ENCODE measurements at places on chromosomes 12 and 14. TPM values are rescaled to one million over a fixed set of nuclear protein-coding genes. Genes with fewer than 3 reads are reported as not detected.

- peak; percentile 60 for DNase-seq
These were observed at the start of gene ERBB3 for GRCh38 chr12:56079723-56080555. Gene ERBB3 (plus strand): TSS chr12:56080165. CDS start chr12:56080301, 136 bp downstream.

The KLRB1 gene
- total RNA-seq: not detected

GRCh38 chr12:79925492-79925891 is 9.4 kb downstream of the PPP1R12A start:
- DNase-seq: no peak

DNA sequence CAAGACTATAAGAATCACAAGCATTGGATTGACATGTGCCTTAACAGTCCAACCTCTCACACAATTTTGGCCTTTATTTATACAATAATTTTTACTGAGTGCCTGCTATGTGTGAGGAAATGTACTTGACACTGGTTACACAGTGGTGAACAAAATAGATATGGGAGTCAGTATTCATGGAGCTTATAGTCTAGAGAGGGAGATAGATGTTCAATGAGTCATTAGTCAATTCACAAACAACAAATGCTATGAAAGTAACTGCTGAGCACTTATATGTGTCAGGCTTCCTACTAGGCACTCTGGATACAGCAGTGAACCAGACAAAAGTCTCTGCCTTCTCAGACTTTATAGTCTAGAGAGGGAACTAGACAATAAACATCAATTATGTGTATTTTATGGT is 3.7 kb downstream of the CFAP54 start:
- DNase-seq: no peak

GRCh38 chr12:48758737-48759136 is 30.2 kb downstream of the ADCY6 start:
- DNase-seq: no peak

DNA sequence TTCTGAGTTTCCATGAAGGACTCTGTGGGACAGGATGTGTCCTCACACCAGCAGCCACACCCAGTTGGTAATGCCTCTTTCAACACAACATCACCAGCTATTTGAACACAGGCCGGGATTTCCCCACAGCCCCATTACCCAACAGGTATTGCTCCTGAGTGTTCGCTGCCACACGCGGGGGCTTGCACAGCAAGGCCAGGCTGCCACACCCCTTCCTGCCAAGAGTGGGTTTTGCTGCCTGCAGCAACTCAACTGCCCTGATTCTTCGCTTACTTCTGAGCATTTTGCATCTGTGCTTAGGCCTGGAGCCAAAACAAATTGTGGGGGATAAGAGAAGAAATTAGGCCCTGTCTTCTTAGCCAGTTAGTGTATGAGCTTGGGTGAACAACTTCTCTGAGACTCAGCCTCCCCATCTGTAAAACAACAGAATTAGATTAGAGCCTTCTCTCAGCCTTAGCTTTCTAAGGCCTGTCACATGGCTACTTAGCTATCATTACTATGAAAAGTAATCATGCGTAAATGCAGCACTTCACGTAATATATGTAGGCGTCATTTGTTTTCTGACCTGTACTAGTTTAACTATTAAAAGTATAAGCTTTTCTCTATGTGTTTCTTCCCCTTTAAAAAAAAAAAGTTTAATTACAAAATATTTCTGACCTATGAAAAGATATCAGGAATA is 20.0 kb downstream of the CKAP4 start:
- peak; percentile 47 for DNase-seq

The HCAR2 gene
- not detected for total RNA-seq

GRCh38 chr14:74308695-74309094 is 6.0 kb upstream of the ABCD4 start:
- no peak for DNase-seq

DNA sequence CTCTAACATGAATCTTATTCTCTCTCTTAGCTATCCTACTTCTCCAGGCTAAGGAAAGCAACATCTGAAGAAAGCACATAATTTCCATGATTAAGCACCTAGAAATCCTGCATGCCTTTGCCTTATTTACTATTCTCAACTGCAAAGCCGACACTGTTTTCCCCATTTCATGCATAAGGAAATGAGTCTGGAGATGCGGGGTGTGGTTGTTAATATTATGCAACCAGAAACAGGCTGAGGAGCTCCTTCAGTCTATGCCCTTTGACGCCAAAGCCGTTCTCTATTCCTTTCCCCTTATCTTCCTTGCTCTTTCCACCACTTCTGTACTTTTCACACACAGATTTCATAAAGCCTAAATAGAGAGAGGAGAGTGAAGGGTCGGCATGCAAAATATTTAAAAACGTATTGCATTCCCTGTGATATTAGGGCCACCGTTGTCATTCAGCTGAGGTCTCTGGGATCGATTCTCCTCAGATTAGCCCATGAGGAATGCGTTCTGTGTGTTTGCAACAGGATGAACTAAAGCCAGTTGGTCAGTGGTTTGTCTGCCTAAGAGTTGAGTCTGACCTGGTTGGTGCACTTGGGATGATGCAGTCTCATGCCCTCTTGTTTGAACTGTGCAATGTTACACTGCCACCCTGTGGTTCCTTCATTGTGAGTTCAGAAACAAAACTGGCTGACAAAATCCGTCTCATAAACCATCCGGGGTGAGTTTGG is 53.1 kb upstream of the PLEKHG7 start:
- DNase-seq: peak; percentile 74

The PTPN21 gene
- total RNA-seq: 0.04 TPM

- DNase-seq: no peak
These were observed 305.6 kb downstream of the RAD51B start for GRCh38 chr14:68124979-68125731.

- no peak for DNase-seq
These were observed 57.0 kb downstream of the PLEKHG7 start for GRCh38 chr12:92759634-92760268.

The IFNG-AS1 gene
- not detected for total RNA-seq

DNA sequence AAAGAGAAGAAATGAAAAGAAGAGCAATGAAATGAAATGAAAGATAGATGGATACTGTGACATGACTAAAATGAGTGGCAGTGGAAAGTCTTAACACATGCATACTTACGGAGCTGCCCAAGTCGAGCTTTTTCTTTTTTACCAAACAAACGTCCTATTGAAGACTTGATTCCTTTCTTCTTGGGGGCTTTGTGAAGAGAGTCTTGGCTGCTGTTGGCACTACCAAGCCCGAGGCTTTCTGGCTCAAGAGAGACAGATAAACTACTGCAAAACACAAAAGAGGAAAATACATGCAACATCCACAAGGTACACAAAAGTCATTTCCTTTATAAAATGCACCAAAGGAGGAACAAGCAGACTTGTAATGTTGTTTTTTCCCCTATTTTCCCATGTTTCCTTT is 261.2 kb downstream of the ACSS3 start:
- DNase-seq: no peak

GRCh38 chr14:101557811-101558738 is 3.2 kb upstream of the DIO3 start:
- no peak for DNase-seq

GRCh38 chr14:31955936-31956579 is 121.0 kb upstream of the ARHGAP5 start:
- DNase-seq: no peak

- no peak for DNase-seq
These were observed 659.0 kb upstream of the NOVA1 start for GRCh38 chr14:27256805-27257204.

GRCh38 chr12:65879878-65880277 is 55.6 kb downstream of the HMGA2 start:
- DNase-seq: no peak

DNA sequence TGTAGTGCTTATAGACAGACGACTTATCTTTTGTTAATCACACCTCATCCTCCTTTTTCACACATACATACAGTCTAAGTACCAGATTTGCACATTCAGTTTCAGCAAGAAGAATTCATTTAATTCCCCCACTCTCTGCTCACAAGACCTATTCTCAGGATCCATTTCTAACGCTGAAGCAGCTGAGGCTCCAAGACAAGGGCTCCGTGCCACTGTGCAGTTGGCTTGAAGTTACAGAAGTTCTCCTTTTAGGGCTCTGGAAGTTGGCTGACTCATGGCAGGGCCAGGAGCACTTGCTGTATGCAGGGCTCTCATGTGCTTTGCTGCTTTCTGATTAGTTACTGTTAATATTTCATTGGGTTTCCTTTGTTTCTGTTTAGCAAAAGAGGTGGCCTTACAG is 1566.9 kb upstream of the TMEM132C start:
- DNase-seq: no peak

The CLEC6A gene
- not detected for total RNA-seq

DNA sequence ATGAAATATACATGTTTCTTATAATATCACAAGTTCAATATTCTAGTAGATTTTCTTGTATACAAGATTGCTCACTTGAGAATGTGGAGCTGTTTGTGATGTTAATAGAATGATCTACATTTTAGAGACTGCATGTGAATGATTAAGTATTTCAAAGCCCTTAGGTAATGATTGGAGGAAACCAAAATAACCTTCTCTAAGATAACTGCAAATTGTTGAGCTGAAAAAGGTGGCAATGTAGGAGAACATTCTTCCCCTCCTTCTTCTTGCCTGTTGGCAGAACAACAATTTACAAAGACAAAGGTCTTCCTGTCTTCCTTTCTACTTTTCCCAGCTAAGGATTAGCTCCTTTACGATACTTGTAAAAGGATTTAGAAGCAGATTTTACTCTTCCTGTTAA is 2.0 kb upstream of the CLEC6A start:
- DNase-seq: no peak

The SNAPC1 gene
- 32.7 TPM for total RNA-seq

The RNASE3 gene
- total RNA-seq: not detected

- no peak for DNase-seq
These were observed 49.9 kb upstream of the ZDHHC17 start for GRCh38 chr12:76713986-76714385.

DNA sequence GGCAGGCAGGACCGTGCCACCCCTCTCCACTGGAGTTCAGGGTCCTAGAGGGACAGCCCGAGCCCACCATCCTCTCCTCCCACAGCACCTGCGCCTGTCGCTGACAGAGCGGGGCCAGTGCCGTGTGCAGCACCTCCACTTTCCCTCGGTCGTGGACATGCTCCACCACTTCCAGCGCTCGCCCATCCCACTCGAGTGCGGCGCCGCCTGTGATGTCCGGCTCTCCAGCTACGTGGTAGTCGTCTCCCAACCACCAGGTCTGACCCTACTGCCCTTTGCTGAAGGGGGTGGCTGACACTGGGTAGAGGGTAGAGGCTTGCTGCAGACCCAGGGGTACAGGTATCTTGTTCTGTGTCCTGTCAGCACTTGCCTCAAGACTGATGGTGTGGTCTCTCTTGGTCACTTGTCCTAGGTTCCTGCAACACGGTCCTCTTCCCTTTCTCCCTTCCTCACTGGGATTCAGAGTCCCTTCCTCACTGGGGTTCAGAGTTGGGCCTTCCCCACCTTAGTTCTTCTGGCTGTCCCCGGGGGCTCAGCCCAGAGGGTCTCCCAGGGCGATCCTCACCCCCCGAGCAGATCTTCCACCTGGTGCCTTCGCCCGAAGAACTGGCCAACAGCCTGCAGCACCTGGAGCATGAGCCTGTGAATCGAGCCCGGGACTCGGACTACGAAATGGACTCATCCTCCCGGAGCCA is 42.0 kb downstream of the SH2B3 start:
- no peak for DNase-seq

Data from Karpas-422 (cell line).